ENCODE measurements at places on chromosomes 5 and 9.

DNA sequence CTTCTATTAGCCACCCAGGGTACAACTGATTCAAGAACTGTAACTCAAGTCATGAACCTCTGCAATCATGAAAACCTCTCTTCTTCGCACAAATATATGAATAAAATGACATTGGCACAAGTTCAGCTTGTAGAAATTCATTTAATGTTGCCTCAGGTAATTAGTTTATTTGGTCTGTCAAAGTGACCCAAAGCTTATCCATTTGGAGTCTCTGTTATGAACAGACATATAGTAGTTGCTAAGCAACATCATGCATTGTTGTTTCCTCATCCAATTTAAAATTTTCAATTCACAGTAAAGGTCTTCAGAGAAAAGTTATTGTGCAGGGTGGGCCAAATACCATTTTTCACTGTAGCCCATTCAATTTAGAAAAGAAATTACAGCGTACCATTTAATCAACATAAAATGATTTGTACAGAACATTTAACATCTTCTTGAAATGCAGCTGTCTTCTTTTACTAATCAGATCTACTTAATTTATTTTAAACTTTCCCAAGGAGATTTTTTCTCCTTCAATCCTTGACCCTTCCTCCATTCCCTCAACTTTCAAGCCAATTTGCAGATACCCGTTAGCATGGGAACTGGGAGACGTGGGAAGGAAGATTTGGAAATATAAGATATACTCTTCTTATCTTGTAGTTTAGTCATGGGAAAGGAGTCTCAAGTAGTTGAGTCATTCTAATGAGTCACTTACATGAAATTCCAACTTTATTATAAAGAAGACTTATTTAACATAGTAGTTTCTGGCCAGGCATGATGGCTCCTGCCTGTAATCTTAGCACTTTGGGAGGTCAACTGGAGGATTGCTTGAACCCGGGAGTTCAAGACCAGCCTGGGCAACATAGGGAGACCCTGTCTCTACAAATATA lies 231.3 kb downstream of the ATPSCKMT start:
- no peak for DNase-seq

- no peak for DNase-seq
These were observed 55.8 kb upstream of the ACTBL2 start for GRCh38 chr5:57538341-57538955.

GRCh38 chr5:150642567-150642927 lies 2.1 kb downstream of the SYNPO start:
- DNase-seq: no peak

DNA sequence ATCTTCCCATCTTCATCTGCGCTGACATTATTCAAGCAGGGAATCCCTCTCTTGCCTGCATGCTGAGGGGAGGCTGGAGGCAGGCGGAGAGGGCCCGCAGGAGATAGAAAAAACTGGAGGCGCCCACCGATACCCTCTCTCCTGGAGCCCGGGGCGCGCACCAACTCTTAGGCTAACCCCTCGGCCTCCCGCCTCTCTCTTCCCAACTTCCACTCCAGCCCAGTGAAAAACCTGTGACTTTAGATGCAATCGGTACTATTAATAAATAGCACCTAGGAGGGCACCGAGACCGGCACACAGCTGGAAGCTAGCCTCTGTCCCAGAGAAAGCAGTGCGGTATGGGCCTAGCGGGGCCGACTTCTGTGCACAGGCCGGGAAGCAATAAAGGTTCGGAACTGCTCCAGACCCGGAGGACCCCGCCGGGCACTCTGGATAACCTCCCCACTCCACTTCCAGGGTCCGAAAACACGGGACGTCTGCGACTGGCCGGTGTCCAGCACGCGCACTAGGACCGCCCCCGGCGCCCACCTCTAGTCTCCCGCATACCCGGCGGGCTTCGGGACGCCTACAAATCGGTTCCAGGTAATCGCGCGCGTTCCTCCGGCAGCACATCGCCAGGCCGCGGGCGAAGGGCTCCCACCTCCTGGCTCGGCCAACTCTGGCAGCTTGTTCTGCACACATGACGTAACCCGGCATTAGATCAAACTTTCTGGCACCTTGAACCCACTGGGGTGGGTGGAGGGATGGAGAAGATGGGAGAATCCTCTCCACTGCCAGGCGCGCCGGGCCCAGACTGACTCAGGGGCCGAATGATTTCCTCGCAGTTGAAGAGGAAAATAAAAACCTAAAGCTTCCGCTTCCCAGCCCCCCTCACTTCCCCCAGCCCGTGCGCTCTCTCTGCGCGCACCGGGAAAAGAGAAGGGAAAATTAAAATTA lies 1.4 kb downstream of the EFNA5 start:
- no peak for DNase-seq

DNA sequence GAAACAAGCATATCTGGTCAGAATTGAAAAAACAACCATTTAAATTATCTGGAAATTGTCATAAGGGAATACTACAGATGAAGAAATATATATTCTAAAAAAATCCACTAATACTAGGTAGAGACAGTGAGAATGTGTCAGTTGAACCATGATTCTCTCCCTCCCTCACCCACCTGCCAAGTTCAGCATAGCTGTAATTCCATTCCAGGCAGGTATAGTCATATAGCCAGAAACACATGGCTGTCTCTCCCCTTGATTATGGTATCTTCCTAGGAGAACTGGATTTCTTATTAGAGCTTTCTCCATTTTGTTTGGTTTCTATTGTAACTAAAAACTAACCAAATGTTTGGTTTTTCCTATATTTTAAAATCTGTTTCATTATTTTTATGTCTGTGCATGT lies 509.2 kb downstream of the CDH10 start:
- DNase-seq: no peak

- no peak for DNase-seq
These were observed 18.3 kb downstream of the AKNA start for GRCh38 chr9:114369216-114370130.

- no peak for DNase-seq
These were observed 5.1 kb upstream of the CCDC192 start for GRCh38 chr5:127697894-127698600.
